ENCODE measurements at places on chromosomes 3 and 15. TPM values are rescaled to one million over a fixed set of nuclear protein-coding genes. Genes with fewer than 3 reads are reported as not detected.

GRCh38 chr3:58281069-58281468 is 25.0 kb upstream of the RPP14 start:
- no peak for DNase-seq

DNA sequence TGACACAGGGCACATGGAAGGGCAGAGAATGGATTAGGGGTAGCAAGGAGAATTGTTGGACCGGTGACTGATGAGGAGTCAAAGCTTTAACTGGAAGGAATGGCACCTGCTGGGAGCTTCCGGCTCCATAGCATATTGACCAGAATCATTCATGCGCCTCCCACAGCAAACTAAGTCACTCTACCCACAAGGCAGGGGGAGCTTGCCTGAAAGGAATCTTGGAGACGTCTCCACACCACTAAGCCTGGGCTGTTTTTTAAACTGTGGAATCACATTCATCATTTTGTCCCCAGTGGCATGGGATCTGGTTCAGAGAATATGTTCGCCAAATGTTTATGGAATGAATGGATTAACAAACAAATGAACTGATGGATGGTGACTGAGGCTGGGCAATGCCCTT is 57.0 kb upstream of the ITGA11 start:
- no peak for DNase-seq

ASB14 gene
- not detected for total RNA-seq

TNNC1 gene
- not detected for total RNA-seq

ADGRG7 gene
- not detected for total RNA-seq
